ENCODE measurements at places on chromosomes 11 and 22.

DNA sequence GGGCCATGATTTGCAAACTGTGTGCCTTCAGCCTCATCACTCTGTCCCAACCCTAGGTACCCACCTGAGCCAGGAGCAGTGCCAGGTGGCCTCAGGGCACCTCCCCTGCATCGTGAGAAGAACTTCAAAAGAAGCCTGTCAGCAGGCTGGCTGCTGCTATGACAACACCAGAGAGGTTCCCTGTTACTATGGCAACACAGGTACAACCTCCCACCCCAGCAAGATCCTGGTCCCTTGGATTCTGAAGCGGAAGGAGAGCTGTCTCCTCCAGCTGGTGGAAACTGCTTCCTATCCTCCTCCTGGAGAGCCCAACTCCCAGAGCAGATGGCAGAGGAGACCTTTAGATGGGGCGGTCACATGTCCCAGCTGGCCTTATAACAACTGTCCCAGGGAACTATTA, 2.9 kb downstream of the ZP1 start:
- no peaks in the 10 kb centered on the region for H3K36me3 ChIP-seq
- peaks cover 34% of the 10 kb centered on the region for H3K4me1 ChIP-seq
- no peak overlapping the region for H3K27ac ChIP-seq
- no peak for DNase-seq

- peak overlapping the region; percentile 53 for H3K27ac ChIP-seq
- H3K27me3 ChIP-seq: no peaks in the 10 kb centered on the region
- peak overlapping the region; percentile 38 for H3K4me3 ChIP-seq
- H3K4me1 ChIP-seq: peaks cover 28% of the 10 kb centered on the region
Observed at GRCh38 chr11:23897453-23898286, 599.2 kb upstream of the LUZP2 start.

DNA sequence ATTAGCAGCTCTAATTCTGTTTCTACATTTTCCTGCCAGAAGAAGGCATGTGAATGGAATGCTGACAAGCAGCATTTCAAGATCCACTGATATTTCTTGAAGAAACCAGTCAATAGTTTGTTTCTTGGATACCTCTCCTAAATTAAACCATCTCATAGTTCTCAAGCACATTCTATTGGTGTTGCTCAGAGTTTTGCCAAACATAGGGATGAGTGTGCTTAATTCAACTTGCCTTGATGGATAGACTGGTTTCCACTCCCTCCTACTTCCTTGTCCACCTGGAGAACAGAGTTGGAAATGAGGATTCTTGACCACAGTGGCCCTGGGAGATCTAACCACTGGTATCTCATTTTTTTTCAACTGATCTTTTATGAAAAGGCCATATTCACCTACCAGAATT, 29.8 kb upstream of the DDX10 start:
- DNase-seq: no peak
- H3K27me3 ChIP-seq: peaks cover 31% of the 10 kb centered on the region
- H3K4me1 ChIP-seq: peaks cover 15% of the 10 kb centered on the region
- no peak overlapping the region for H3K4me3 ChIP-seq

DNA sequence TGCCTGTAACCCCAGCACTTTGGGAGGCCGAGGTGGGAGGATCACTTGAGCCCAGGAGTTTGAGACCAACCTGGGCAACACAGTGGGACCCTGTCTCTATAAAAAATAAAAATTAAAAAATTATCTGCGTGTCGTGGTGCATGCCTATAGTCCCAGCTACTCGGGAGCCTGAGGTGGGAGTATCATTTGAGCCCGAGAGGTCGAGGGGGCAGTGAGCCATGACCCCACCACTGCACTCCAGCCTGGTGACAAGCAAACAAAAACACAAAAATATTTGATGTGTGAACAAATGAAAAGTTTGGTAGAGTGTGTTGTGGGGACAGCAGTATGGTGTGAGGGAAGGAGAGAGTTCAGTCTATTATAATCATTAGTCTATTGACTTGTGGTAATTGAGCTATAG, 90.8 kb upstream of the PARVA start:
- peaks cover 69% of the 10 kb centered on the region for H3K4me1 ChIP-seq
- no peak for DNase-seq
- H3K4me3 ChIP-seq: peak overlapping the region; percentile 11
- H3K27ac ChIP-seq: peak overlapping the region; percentile 97
- no peaks in the 10 kb centered on the region for H3K27me3 ChIP-seq

DNA sequence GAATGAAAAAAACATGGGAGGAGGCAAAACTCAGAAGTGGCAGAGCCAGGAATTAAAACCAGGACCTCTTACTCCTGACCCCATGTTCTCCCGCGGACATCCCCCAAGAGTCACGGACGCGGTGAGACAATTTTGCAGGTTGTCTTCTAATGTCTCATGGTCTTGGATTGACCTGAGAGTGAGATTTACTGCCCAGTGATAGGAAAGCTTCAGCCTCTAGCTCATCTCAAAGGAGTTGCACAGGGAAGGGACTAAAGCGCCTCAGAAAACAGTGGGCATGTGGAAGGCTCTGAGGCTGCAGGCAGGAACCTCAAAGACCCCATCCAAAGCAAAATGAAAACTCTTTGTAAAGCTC, 197.4 kb downstream of the ADAMTS15 start:
- peak; percentile 53 for DNase-seq
- no peak overlapping the region for H3K27ac ChIP-seq
- peaks cover 2% of the 10 kb centered on the region for H3K27me3 ChIP-seq
- H3K36me3 ChIP-seq: no peaks in the 10 kb centered on the region

DNA sequence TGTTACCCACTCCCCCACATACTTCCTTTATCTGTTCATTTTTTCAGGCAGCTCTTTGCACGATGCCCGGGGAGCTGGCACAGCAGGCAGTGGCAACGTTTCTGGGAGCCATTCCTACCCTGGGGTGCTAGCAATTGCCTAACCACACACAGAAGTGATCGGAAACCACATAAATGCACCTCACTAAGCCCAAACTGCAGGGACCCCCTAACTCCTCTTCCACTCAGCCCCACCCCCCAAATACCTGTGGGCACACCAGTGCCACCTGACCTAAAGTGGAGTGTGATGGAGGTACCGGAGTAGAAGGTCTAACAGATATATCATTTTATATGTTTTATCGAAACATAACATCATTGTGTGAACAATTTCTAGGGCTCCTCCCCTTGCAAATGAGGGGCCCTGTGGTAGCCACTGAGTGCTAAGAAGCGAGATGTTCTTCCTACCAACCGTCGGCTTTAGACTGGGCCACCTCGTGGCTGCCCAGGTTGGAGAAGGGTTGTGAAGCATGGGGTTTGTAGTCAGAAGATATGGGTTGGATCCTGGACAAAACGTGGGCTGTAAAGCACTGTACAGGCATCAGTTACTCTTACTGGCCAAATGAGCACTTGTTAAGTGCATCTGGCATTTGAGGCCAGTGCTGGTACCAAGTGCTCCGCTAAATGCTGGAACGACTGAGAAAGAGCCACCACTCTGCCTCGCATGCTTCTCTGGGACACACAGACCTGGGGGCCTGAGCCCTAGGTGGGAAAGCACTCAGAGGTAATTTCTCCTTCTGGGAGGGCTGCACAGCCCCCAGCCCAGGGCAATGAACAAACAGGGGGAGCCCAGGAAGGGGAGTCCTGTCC, 2.8 kb downstream of the MRGPRD start:
- H3K27ac ChIP-seq: no peak overlapping the region
- H3K36me3 ChIP-seq: no peaks in the 10 kb centered on the region
- H3K27me3 ChIP-seq: peaks cover 42% of the 10 kb centered on the region
- peaks cover 11% of the 10 kb centered on the region for H3K4me1 ChIP-seq

GRCh38 chr11:65782816-65783228, 2.0 kb upstream of the AP5B1 start:
- H3K36me3 ChIP-seq: no peaks in the 10 kb centered on the region
- peaks cover 24% of the 10 kb centered on the region for H3K27me3 ChIP-seq
- no peak overlapping the region for H3K4me3 ChIP-seq
- no peak for DNase-seq
- H3K27ac ChIP-seq: no peak overlapping the region

GRCh38 chr11:26048271-26048670, 283.7 kb upstream of the ANO3 start:
- no peaks in the 10 kb centered on the region for H3K4me1 ChIP-seq
- no peaks in the 10 kb centered on the region for H3K36me3 ChIP-seq
- no peaks in the 10 kb centered on the region for H3K27me3 ChIP-seq
- no peak overlapping the region for H3K4me3 ChIP-seq
- DNase-seq: no peak
- H3K27ac ChIP-seq: no peak overlapping the region

DNA sequence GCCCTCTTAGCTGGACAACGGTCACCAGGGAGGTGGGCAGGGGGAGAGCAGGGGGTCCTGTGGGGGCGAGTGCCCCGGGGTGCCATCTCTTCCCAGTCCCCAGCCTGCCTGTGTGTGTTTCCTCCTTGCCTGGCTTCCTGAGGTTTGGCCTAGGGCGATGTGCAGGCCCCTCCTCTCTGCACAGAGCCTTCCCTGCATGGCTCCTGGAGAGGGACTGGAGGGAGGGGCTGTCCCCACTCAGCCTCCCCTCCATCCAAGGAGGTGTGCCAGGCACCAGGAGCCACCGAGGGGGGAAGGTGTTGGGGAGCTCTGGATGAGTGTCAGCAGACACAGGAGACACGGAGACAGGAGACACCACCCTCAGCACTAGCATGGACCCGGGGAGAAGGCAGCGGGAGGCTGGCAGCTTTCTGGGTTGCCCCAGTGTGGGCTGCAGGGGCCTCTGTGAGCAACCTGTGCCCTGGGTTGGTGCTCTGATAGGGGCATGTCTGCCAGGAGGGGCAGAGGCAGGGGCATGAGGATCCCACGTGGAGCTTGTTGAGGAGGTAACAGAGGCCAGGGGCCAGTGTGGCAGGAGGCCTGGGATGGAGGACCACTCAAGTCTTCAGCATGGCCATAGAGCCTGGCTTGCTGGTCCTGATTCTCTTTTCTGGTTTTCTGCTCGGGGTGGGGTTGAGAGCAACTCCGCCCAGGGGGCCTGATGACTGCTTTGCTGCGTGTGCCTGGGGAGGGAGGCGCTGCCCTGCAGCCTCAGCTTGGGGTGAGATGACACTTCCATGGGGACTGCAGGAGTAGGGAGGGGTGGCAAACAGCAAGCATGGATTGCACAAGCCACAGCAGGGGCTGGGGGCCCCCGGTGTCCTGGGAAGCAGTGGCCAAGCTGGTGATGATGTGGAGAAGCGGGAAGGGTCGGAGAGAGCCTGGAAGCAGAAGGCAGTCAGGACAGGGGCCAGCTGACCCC, 78.8 kb downstream of the ST3GAL4 start:
- H3K4me3 ChIP-seq: no peak overlapping the region
- peak overlapping the region; percentile 58 for H3K27ac ChIP-seq
- H3K36me3 ChIP-seq: no peaks in the 10 kb centered on the region
- H3K27me3 ChIP-seq: no peaks in the 10 kb centered on the region
- DNase-seq: no peak

GRCh38 chr11:110614031-110614430, 98.2 kb downstream of the ARHGAP20 start:
- no peak for DNase-seq
- no peak overlapping the region for H3K4me3 ChIP-seq
- no peaks in the 10 kb centered on the region for H3K36me3 ChIP-seq
- H3K4me1 ChIP-seq: peaks cover 9% of the 10 kb centered on the region

DNA sequence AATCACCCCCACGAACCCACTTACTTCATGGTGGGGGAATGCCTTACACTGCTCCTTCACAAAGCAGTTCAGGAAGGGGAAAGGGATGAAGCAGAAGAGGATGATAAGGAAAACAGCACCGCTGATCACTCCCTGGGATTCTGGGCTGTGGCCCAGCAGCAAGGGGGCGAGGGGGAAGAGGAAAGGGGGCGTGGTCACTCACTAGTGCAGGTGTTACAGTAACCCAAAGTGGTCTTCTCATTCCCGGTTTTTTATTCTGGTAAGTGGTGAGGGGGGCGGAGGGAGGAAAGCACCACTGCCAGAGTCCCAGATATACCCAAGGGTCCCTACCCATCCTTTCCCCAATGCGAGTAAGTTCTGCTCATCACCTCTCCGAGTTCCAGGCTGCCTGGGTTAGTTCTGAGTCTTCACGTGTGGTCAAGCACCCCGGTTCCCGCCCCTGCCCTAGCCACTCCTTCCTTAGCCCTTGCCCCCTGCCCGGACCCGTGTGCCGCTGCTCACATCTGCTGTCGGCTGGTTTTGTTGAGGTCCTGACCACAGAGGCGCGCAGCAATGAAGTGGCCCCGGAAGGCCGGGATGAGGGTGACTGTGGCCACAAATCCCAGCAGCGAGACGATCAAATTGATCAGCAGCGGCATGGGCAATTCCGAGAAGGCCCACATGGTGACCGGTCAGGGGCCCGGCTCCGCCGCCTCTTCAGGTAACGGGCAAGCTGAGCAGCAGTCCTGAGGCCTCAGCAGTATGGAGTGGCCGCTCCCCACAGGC, 477 bp downstream of the DPAGT1 start:
- no peaks in the 10 kb centered on the region for H3K27me3 ChIP-seq
- peak overlapping the region; percentile 97 for H3K4me3 ChIP-seq
- peak overlapping the region; percentile 100 for H3K27ac ChIP-seq
- H3K36me3 ChIP-seq: peaks cover 19% of the 10 kb centered on the region

- H3K27ac ChIP-seq: no peak overlapping the region
- peaks cover 52% of the 10 kb centered on the region for H3K27me3 ChIP-seq
- H3K4me3 ChIP-seq: no peak overlapping the region
- H3K4me1 ChIP-seq: peaks cover 6% of the 10 kb centered on the region
- no peaks in the 10 kb centered on the region for H3K36me3 ChIP-seq
- no peak for DNase-seq
Observed at GRCh38 chr22:37254209-37254866, 10.3 kb upstream of the RAC2 start.

DNA sequence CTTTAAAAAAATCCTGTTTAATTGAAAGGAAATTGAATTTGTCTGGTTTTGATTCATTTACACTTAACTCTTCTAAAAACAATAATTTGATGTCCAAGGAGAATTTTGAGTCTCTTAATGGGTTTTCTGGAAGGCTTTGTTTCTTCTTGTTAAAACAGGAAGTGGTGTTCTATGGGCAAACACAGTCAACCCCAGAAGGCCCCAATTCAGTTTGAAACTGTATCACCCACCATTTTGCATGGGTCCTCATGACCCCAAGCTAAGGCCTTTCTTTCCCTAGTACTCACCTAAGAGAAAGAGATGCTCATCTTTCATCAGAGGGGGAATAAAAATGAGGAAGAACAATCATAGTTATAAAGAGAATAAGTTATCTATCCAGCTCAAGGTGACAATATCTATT, 10.6 kb downstream of the FLI1 start:
- H3K27me3 ChIP-seq: no peaks in the 10 kb centered on the region
- peaks cover 27% of the 10 kb centered on the region for H3K4me1 ChIP-seq
- H3K27ac ChIP-seq: no peak overlapping the region
- no peak for DNase-seq
- no peak overlapping the region for H3K4me3 ChIP-seq

- H3K36me3 ChIP-seq: no peaks in the 10 kb centered on the region
- DNase-seq: no peak
- H3K4me1 ChIP-seq: peaks cover 6% of the 10 kb centered on the region
- H3K4me3 ChIP-seq: no peak overlapping the region
Observed at GRCh38 chr11:123576082-123576481, 78.3 kb downstream of the SCN3B start.
